Fibroblast of upper back skin (primary cell): ENCODE measurements at places on chromosomes 4 and X.

- no peak for DNase-seq
Observed at GRCh38 chr4:100547541-100548199, 29.8 kb upstream of the EMCN start.

DNA sequence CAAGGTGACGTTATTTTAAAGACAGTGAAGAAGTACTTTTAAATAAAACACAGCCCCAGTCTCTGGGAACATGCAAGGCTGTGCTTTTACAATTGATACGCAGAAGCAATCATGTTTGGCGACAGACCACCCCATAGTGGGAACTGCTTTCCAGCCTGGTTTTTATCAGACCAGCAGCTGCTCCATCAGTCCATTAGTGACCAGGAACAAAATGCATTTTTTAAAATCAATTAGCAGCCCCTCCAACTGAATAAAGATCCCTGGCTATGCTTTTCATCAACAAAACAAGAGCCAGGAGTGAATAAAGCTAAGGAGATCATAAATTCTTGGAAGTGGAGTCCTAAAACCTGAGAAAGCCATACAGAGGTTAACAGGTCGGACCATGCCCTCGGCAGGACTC, 153.0 kb upstream of the TENM3 start:
- DNase-seq, result no peak

- DNase-seq, result no peak
Observed at GRCh38 chrX:133869270-133869669, 116.1 kb downstream of the GPC3 start.

- DNase-seq, result no peak
Observed at GRCh38 chr4:151153585-151153984, 54.2 kb downstream of the RPS3A start.

GRCh38 chr4:181863856-181864255, 379.3 kb upstream of the TENM3 start:
- DNase-seq, result peak; percentile 68

GRCh38 chr4:113222471-113222870, 173.0 kb downstream of the ANK2 start:
- DNase-seq, result peak; percentile 20

DNA sequence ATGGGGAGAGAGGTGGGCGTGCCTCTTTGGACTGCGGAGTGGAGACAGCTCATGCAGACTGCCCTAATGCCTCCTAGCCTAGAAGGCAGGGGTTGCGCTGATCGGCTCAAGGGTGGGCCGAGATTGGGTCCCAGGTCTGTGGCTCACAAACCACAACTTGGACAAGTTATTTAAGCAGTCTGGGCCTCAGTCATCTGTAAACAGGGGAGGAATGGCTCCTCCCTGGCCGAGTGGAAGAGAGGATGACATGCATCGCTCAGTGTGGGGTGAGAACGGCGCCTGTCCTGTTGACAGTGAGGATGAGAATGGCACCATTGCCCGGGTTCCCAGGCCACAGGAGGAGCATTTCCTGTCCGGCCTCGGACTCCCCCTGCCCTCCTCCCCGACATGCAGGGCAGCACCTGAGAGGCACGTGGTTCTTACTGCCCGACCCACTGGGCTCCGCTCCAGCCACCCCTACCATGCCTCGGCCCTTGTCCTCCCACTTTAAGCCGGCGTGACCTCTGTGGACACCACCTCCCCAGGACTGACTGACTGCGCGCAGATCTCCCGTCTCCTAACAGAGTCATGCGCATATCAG, 40.3 kb upstream of the GRPEL1 start:
- DNase-seq, result no peak

- peak; percentile 59 for DNase-seq
Observed at GRCh38 chr4:106569146-106570031, 200.8 kb upstream of the GIMD1 start.

DNA sequence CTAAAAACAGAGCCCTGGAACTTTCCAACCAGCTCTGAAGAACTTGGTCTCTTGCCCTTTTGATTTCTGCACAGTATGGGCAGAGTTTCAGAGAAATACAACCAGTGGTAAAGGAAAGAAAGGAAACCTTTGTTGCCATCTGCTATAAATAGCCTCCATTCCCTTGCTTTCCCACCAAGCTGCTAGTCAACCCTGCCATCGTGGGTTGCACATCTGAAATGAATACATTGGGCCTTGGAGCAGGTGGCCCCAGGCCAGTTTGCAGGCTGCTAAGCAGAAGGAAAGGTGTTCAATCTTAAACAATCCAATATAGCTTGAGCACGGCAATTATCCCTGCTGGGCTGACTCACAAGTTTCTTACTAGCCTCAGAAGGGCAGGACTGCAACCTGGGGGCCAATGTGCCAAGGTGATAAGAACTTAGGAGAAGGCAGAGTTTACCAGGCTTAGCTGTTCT, 142.5 kb downstream of the PPARGC1A start:
- no peak for DNase-seq

GRCh38 chrX:79146640-79147390, 2.3 kb downstream of the GPR174 start:
- no peak for DNase-seq

GRCh38 chr4:150574678-150575077, 7.3 kb upstream of the MAB21L2 start:
- no peak for DNase-seq

GRCh38 chr4:102825261-102826091, 1.9 kb downstream of the UBE2D3 start:
- peak; percentile 75 for DNase-seq

DNA sequence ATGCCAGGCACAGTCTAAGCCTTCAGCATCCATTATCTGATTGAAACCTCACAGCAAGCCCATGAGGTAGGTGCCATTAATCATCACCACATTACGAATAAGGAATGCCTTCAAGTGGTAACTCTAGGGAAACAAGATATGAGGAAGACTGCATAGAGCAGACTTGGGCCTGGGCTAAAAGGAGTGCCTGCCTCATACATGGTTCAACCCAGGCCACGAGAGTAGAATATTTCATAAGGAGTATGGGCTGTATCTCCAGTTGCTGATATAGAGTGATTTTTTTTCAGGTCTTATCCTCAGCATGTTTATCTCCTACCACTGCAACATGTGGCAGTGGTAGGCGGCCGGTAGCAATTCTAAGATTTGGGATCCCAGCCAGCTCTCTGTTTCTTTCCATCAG, 51.7 kb downstream of the ATP11C start:
- peak; percentile 76 for DNase-seq
